Amygdala (tissue), 56 donors: ENCODE measurements at places on chromosomes 4 and X.

DNA sequence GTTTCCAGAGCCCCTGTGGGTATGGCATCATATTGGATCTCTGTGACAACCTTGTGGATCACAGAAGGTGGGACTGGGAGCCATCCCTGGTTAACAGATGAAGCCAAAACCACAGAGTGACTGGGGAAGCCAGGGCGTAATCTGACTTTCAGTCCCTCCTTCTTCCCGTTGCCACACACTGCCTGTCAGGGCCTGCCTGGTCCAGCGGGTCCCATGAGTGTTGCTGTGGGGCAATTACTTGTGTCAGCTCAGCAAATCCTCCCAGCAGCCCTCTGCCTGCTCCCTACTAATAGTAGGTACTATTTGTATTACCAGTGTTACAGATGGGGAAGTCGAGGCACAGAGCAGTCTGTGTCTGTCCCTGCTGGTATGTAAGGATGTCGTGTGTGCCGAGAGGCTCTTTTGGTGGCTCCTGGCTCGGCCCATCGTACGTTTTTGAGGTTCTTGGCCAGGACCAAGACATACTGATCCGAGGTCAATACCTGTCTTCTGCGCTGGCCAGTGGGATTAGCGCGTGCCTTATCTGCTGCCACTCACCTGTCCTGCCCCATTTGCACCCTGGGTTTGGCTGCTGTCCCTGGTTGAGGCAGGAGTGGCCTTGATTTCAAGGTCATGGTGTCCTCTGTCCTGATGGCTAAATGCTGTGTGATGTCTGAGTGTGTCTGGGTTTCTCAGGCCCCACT lies 5.7 kb downstream of the NSG1 start:
- DNase-seq, result no peak

GRCh38 chr4:73193155-73193554 lies 65.4 kb downstream of the ANKRD17 start:
- no peak for DNase-seq

DNA sequence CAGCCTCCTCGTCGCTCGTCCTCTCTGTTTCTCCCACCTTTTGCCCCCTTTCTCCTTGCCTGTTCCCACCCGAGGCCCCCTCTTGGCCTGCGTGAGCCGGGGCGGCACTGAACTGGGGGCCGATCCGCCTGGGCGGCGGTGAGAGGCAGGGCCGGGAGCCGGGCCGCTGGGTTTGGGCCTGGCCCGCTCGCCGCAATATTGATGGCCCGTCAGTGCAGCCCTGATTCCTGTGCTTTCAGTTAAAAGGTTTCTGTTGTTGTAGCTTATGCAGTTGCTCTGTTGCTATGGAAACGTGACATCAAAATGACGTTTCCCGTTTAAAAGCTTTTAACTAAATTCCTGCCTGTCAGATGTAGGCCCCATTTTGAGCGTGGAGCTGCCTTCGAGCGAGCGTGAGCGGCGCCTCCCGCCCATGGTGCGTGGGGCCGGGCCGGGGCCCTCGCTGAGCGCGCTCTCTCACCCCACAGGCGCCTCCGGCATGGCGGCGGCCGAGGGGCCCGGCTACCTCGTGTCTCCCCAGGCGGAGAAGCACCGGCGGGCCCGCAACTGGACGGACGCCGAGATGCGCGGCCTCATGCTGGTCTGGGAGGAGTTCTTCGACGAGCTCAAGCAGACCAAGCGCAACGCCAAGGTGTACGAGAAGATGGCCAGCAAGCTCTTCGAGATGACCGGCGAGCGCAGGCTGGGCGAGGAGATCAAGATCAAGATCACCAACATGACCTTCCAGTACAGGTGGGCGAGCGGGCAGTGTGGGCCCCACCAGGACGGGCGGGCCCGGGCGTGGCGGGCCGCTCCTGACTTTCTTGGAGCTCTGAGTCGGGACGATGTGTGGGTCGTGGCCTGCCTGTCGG lies at the start of gene MSANTD1:
Gene MSANTD1, plus strand, starts transcription at position 349 of the 851 bp plus-strand sequence. Its CDS starts 64 bp downstream, at position 413.
- DNase-seq, result no peak

DNA sequence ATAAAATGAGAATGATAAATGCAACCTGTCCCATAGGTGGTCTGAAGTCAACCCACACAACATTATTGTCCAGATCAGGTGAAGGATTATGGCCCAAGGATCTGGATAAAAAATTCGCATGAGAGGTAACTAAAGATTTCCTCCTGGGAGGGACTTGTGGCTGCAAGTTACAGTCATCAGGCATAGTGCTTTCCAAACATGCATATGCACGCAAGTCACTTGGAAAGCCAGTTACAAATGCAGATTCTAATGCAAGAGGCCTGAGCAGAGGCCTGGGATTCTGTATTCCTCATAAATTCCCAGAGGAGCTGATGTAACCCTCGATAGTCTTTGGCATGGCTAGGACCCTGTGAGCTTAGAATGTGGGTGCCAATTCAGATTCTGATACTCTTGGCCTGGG lies 21.1 kb downstream of the HS3ST1 start:
- DNase-seq, result no peak

GRCh38 chr4:123284168-123284567 lies 112.4 kb upstream of the SPRY1 start:
- no peak for DNase-seq

DNA sequence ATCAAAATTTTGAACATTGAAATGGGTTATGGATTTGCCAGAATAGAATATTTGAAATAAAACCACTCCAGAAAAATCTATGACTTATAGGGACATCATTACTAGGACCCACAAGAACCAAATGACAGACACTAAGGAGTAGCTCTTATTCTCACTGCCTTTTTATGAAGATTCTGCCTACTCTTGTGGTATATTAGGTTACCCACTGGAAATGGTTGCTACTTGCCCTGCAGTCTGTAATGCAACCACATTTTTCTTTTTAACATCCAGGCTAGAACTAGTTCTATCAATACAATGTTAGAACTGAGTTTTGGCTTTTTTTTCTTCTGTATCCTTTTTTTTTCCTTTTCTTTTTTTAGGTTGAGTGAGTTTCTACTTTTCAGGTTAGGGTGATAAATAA lies 158.9 kb downstream of the PPP1R2C start:
- no peak for DNase-seq

DNA sequence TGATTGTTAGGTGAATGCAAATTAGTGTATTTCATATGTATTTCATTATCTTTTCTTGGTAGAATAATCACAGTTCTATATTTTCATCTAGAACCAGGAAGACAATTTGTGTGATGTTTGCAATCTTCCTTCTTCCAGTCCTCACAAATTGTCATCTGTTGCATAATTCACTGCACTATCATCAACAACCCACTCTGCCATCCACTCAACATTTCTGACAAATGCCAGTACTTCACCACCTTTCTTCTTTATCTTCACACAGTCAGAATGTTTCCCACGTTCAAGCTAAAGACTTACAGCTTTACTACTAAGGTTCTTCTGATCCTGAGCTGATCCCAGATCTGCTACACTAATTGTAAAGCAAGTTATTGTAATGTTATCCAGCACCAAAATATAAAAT lies 107.8 kb downstream of the IQCM start:
- DNase-seq, result no peak

- no peak for DNase-seq
These were observed 124.2 kb upstream of the KCNIP4 start for GRCh38 chr4:22072726-22073125.

DNA sequence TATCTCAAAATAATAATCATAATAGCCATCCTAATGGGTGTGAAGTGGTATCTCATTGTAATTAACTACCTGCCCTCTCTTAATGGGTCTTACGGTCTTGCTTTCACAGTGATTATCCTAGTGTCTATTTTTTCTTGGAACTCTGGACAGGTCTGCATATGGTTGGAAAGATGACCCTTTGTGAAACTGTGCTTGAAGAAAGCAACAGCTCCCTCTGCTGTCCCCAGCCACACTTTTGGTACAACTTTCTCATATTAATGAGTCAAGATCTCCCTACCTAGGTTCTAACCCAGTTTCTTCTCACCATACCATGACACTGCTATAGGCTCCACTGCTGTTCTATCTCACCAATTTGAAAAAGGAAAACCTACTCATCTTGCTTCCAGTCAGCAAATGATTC lies 2.4 kb downstream of the TFDP3 start:
- DNase-seq, result no peak

GRCh38 chr4:138255917-138256597 lies 13.9 kb upstream of the SLC7A11 start:
- DNase-seq, result no peak
